ENCODE measurements at places on chromosomes 2 and 18.
A peak's percentile ranks its signal among the peaks of the same experiment; 100 is the strongest.

DNA sequence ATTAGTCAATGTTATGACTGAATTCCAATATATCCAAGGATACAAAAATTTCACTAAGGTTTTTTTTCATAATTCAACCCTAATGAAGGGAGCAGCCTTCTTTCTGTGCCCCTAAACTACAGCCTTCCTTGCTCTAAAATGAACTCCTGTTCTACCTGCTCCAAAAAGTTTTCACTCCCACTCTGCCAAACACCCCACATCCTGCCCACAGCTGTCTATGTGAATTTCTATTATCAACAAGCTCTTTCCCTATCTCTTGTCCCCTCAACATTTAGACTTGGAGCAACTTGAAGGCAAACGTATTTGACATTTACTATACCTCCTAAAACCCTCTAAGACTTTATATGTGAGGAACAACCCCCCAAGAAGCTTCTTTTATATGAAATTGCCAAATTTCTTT lies 2.5 kb downstream of the STAT4 start:
- DNase-seq, result no peak

GRCh38 chr18:70411307-70411706 lies 122.5 kb downstream of the SOCS6 start:
- no peak for DNase-seq

DNA sequence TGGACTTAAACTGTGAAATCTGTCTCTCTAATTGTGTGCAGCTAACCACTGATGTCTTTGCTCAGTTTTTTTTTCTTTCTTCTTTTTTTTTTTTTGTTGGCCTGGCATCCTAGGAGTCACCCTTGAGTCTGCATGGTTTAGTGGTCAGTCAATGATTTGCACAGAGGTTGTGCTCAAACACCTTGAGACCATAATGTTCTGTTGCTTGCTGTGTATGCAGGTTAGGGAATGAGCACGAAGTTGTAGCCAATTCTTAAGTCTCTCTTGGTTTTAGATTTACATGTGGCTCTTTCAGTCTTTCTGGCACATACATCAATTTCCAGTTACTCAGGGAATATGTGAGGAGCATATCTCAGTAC lies 16.7 kb downstream of the PLB1 start:
- DNase-seq, result no peak

DNA sequence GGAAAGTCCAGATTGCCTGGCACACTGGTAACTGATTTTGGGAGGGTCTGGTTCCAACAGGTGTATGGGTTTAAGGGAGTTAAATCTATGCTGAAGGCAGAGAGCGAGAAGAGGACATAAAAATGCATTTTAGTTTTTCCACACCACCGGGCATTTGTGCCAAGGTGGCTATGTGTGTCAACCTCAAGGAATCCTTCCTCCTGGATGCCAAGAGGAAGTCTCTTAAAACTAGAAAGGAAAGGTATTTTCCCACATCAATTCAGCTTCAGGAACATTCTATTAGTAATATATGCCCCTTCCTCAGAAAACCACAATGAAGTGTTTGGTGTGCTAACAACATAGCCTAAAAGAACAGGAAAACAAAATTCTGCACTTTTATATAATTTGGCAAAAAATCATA lies 5.4 kb upstream of the GAREM1 start:
- no peak for DNase-seq

GRCh38 chr18:50203801-50204604 lies 9.1 kb upstream of the MYO5B start:
- peak; percentile 38 for DNase-seq

DNA sequence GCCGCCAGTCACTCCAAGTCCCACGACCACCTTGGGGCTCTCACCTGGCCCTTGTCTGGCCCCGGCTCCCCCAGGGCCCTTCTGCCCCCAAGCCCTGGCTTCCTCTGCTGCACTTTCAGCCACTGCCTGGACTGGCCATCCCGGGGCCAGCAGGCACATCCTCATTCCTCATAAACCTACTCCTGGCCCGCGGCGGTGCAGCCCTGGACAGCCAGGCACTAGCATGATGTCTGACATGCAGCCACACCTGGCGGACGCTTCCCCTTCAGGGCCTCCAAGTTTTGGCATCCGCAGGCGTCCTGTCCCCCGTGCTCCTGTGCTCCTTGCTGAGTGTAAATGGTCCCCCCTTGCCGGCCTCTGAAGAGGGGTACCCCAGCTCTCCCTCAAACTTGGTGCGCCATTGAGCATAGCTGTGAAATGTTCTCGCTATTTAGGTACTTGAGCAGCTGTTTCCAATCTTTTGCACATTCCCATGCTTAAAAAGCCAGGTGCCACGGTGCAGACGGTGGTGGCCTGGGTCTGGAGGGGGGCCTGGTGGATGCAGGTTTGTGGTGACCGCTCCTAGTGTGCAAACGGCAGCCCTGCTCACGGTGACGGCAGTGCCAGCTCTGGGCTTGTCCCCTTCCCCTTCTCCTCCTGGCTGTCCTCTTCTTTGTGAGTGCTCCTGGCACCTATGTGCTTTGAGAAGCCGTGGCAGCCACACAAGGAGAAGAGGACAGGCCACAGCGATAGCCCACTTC lies 123.8 kb downstream of the MBP start:
- DNase-seq, result no peak

GRCh38 chr2:69741229-69741574 lies 732 bp upstream of the ANXA4 start:
- DNase-seq, result peak; percentile 66

GRCh38 chr18:8757396-8757997 lies 52.1 kb downstream of the MTCL1 start:
- no peak for DNase-seq

- DNase-seq, result no peak
These were observed 20.8 kb upstream of the MLPH start for GRCh38 chr2:237466211-237466610.

DNA sequence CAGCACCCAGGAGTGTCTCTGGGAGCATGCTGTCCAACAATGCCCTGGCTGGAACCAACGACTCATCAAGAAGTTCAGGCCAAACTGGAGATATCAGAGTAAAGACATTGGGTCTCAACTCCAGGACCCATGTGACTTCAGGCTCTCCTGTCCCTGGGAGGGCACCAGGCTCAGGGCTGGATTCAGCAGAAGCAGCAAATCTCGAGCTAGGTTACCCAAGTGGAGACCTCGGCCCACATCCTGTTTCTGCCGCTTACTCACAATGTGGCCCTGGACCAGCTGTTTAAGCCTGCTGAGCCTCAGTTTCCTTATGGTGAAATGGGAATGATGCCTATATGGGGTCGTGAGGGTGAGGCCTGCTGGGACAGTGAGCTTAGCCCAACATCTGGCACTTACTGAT lies 9.3 kb upstream of the OTOF start:
- DNase-seq, result no peak

GRCh38 chr2:197946562-197946961 lies 142.2 kb downstream of the PLCL1 start:
- DNase-seq, result no peak

- no peak for DNase-seq
These were observed 213.4 kb upstream of the REG3G start for GRCh38 chr2:78811955-78812610.

GRCh38 chr2:8646731-8647461 lies 35.0 kb upstream of the ID2 start:
- DNase-seq, result no peak

DNA sequence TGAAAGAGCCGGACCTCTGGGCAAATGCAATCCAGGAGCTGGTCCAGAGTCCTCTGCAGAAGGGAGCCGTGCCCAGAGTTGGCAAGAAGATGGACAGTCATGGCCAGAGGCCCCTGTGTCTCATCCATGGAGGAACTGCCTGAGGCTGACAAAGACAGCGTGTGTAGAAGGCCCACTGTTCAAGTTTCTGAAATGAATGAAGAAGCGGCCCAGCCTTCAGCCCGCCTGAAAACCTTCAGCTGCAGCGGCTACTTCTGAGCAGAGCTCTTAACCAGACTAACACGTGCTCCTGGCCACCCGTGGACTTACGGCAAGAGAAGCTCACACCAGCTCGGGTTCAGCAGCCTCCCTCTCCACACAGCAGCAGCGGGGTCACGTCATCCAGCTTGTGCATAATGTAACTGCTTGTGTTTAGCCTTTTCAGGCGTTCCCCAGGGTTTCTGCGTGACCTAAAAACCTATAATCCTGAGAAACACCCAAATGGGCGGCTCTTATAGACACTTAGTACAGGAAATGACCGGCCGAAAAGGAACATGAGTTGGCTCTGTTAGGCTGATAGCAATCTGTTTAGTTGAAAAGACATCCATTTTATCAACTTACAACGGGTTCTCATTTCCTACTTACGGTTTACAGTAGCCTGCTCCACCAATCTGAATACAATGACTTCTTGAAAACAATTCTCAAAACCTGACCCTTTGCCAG lies at the start of gene FAM124B:
Gene FAM124B, minus strand, starts transcription at position 467 of the 702 bp plus-strand sequence. Its CDS starts 339 bp downstream, at position 128.
- no peak for DNase-seq

GRCh38 chr18:69432847-69433246 lies 32.2 kb downstream of the DOK6 start:
- DNase-seq, result no peak

- no peak for DNase-seq
These were observed 63.0 kb upstream of the SNTG2 start for GRCh38 chr2:887639-888038.

DNA sequence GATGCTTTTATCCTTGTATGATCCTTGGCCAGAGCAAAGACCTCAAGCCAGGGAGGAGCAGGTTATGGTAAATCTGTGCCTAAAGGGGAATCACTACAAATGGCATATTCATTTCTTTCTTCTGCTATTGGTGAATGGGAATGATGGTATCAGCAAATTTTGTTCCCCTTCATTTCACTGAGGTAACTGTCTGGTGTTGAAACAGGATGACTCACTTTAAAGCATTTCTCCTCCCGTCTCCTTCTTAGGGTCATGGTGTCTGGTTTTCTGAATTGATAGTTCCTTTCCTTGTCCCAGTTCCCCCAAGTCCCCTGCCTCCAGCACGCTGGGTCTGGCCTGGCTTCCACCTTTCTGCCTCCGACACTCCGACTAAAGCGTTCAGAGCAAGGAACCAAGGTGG lies 109.2 kb downstream of the MREG start:
- DNase-seq, result no peak

DNA sequence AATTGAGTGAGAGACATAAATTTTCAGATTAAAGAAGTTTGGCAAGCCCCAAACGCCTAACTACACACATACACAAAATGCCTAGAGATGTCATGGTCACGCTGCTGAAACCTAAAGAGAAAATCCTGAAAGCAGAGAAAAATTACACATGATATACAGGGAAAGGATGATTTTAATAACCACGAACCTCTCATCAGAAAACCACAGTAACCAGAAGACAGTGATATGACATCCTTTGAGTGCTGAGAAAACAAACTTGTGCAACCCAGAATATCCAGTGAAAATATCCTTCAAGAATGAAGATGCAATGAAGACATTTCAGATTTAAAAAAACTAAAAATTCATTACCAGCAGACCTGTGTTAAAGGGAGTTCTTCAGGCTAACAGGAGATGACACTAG lies 122.4 kb upstream of the LMAN1 start:
- DNase-seq, result no peak

- DNase-seq, result no peak
These were observed 47.5 kb upstream of the PTMA start for GRCh38 chr2:231660860-231661259.

- no peak for DNase-seq
These were observed 269.5 kb upstream of the ZSWIM2 start for GRCh38 chr2:187118331-187119099.

- no peak for DNase-seq
These were observed 9.5 kb upstream of the SLC35F6 start for GRCh38 chr2:26754539-26754938.

GRCh38 chr2:142892715-142893114 lies 15.3 kb downstream of the KYNU start:
- DNase-seq, result no peak

GRCh38 chr2:238853721-238854120 lies 5.8 kb downstream of the TWIST2 start:
- no peak for DNase-seq

DNA sequence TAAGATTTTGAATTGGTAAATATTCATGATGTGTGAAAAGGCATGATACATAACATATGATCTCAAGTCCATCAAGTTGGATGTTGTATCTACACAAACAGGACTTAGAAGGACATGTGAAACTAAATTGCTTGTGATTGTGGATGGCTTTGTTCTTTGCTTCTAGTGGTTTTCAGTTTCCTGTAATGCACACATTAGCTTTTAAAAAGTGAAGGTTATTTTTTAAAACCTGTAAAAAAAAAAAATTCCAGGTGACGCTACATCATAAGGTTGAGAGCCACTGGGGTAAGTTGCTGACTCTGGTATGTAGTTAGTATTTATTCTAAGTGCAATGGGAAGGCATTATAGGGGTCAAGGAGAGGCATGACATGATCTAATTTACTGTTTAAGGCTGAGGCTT lies 48.4 kb upstream of the TMEM247 start:
- DNase-seq, result no peak

- DNase-seq, result no peak
These were observed 21.7 kb upstream of the GALNT1 start for GRCh38 chr18:35559867-35560266.

Data from NCI-H460 (cell line).